ENCODE measurements at places on chromosomes 6 and 20. TPM values are rescaled to one million over a fixed set of nuclear protein-coding genes. Genes with fewer than 3 reads are reported as not detected.

The ZBTB46 gene
- 0.63 TPM for total RNA-seq

The BCLAF1 gene
- total RNA-seq, result 178 TPM

The TGIF2 gene
- 9.7 TPM for total RNA-seq

The DAAM2 gene
- not detected for total RNA-seq

The OR5V1 gene
- total RNA-seq, result not detected

The RNF114 gene
- 48.6 TPM for total RNA-seq

The RAB44 gene
- 0.09 TPM for total RNA-seq

GRCh38 chr6:128560966-128561365 lies 40.6 kb upstream of the PTPRK start:
- DNase-seq, result no peak
- H3K36me3 ChIP-seq, result no peaks in the 10 kb centered on the region
- no peak overlapping the region for H3K27ac ChIP-seq
- no peaks in the 10 kb centered on the region for H3K27me3 ChIP-seq

- peak; percentile 43 for DNase-seq
- peaks cover 90% of the 10 kb centered on the region for H3K27me3 ChIP-seq
- no peak overlapping the region for H3K4me3 ChIP-seq
- H3K27ac ChIP-seq, result no peak overlapping the region
- H3K4me1 ChIP-seq, result no peaks in the 10 kb centered on the region
- H3K36me3 ChIP-seq, result no peaks in the 10 kb centered on the region
Observed at GRCh38 chr6:39088331-39088730, 26.7 kb downstream of the SAYSD1 start.

GRCh38 chr6:136599329-136600011 lies 49.2 kb upstream of the MAP7 start:
- no peak overlapping the region for H3K4me3 ChIP-seq
- peaks cover 13% of the 10 kb centered on the region for H3K36me3 ChIP-seq
- H3K4me1 ChIP-seq, result peaks cover 4% of the 10 kb centered on the region
- no peak for DNase-seq

- H3K36me3 ChIP-seq, result no peaks in the 10 kb centered on the region
- H3K4me1 ChIP-seq, result peaks cover 11% of the 10 kb centered on the region
- H3K27me3 ChIP-seq, result no peaks in the 10 kb centered on the region
- no peak for DNase-seq
- H3K4me3 ChIP-seq, result no peak overlapping the region
Observed at GRCh38 chr6:165571721-165572132, 91.3 kb downstream of the PDE10A start.

GRCh38 chr6:41161851-41162552 lies 914 bp downstream of the TREM2 start:
- H3K27ac ChIP-seq, result no peak overlapping the region
- no peak overlapping the region for H3K4me3 ChIP-seq
- peaks cover 4% of the 10 kb centered on the region for H3K4me1 ChIP-seq
- H3K27me3 ChIP-seq, result peaks cover 12% of the 10 kb centered on the region

- H3K4me3 ChIP-seq, result no peak overlapping the region
- H3K4me1 ChIP-seq, result no peaks in the 10 kb centered on the region
- DNase-seq, result peak; percentile 88
- no peaks in the 10 kb centered on the region for H3K27me3 ChIP-seq
- no peak overlapping the region for H3K27ac ChIP-seq
- peaks cover 6% of the 10 kb centered on the region for H3K36me3 ChIP-seq
Observed at GRCh38 chr20:57435498-57436222, 44.5 kb downstream of the RBM38 start.

DNA sequence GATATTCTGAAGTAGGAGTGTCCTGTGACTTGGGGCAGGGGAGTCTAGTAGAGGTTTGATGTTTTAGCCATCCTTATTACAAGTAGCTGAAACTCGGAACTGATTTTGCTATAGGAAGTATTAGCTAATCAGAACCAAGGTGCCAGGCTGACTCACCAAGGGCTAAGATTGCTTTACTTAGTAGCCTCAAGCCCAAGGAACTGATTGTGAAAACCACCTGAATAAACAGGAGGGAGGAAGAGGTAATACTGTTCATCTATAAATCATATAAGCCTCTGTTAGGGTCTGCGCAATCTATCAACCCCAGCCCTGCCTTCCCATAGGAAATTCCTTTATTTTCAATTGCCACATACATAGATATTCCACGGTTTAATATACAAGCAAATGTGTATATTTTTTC lies 54.4 kb downstream of the GNAS start:
- no peaks in the 10 kb centered on the region for H3K27me3 ChIP-seq
- no peak overlapping the region for H3K4me3 ChIP-seq
- H3K4me1 ChIP-seq, result peaks cover 17% of the 10 kb centered on the region
- peaks cover 93% of the 10 kb centered on the region for H3K36me3 ChIP-seq
- H3K27ac ChIP-seq, result peak overlapping the region; percentile 50

GRCh38 chr6:1885576-1886011 lies 275.9 kb downstream of the FOXC1 start:
- no peaks in the 10 kb centered on the region for H3K36me3 ChIP-seq
- H3K4me1 ChIP-seq, result peaks cover 5% of the 10 kb centered on the region
- no peak overlapping the region for H3K4me3 ChIP-seq
- no peak for DNase-seq
- H3K27ac ChIP-seq, result no peak overlapping the region
- no peaks in the 10 kb centered on the region for H3K27me3 ChIP-seq

- no peaks in the 10 kb centered on the region for H3K27me3 ChIP-seq
- H3K36me3 ChIP-seq, result peaks cover 100% of the 10 kb centered on the region
- H3K4me1 ChIP-seq, result peaks cover 5% of the 10 kb centered on the region
Observed at GRCh38 chr20:47233333-47234188, 122.9 kb downstream of the ZMYND8 start.

- no peaks in the 10 kb centered on the region for H3K27me3 ChIP-seq
- no peaks in the 10 kb centered on the region for H3K4me1 ChIP-seq
- no peak overlapping the region for H3K27ac ChIP-seq
- no peak overlapping the region for H3K4me3 ChIP-seq
- H3K36me3 ChIP-seq, result peaks cover 11% of the 10 kb centered on the region
Observed at GRCh38 chr6:2960935-2961334, 10.4 kb downstream of the SERPINB6 start.

- H3K4me3 ChIP-seq, result peak overlapping the region; percentile 61
- H3K4me1 ChIP-seq, result peaks cover 40% of the 10 kb centered on the region
- peak overlapping the region; percentile 95 for H3K27ac ChIP-seq
- no peaks in the 10 kb centered on the region for H3K36me3 ChIP-seq
- H3K27me3 ChIP-seq, result no peaks in the 10 kb centered on the region
Observed at GRCh38 chr6:30877419-30878262, 6.7 kb upstream of the DDR1 start.

DNA sequence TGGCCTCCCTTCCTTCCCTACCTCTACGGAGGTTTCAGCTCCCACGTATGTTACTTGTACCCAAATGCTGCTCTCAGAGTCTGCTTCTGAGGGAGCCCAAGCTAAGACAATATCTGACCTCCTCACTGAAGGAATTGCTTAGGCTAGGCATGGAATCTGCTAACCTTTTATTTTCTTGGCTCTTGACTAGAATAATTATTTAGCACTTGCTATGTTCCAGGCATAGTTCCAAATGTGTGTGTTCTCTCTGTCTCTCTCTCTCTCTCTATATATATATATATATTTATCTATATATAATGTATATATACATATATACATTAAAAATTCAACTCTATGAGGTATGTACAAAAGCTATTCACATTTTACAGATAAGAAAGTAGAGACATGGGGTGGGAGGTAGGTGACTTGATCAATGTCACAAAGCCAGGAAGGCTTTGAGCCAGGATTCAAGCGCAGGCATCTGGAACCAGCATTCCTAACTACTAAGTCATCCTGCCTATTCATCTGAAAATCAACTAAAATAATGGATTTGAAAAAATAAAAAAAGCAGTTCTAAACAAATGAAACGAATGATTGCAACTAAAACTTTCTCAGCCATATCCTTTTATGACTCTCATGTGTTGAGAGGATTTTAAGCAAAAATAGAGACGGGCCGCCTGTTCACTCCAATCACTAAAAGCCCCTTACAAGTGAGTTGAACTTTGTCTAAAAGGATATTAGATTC lies 189.7 kb upstream of the JAG1 start:
- peak overlapping the region; percentile 54 for H3K4me3 ChIP-seq
- peak overlapping the region; percentile 91 for H3K27ac ChIP-seq
- peak; percentile 67 for DNase-seq
- H3K36me3 ChIP-seq, result no peaks in the 10 kb centered on the region
- H3K27me3 ChIP-seq, result no peaks in the 10 kb centered on the region

DNA sequence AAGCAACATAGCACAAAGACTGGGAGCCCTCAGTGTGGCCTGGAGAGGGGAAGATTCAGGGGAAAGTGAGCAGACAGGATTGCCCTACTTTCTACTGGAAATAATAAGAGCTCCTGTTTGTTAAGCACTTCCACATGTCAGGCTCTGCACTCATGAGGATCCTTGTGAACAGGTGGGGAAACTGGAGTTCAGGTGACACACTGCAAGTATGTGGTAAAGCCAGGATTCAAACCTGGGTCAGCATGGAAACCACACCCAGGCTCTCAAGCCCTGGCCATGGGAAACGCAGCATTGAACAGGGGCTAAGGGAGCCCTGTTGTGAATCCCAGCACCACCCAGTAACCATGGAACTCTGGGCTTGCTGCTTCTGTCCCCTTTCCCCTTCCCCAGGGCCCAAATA lies 42.8 kb upstream of the ID1 start:
- DNase-seq, result no peak
- no peak overlapping the region for H3K4me3 ChIP-seq

DNA sequence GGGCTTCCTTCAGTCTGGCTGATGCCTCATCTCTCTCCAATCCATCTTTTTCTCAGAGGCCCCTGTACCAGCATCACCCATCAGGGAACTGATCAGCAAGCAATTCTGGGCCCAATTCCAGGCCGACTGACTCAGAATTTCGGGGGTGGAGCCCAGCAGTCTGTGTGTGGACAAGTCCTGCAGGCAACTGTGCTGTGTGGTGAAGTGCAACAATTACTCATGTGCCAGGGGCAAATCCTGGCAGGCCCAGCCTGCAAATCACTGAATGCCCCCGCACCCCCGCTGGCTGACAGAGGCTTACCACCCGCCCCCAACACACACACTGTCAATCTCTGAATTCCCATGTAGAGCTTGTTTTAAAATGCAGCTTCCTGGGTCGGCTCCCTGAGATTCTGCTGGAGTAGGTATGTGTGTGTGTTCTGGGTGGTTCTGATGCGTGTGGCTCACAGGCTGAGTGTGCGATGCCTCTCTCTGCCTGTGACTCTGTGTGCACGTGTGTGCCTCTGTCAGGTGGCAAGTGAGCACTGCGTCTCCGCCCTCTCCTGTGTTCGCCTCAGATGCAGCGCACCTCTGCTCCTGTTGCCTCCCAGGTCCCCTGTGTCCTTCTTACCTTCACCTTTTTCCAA lies 45.4 kb downstream of the SSR1 start:
- H3K27ac ChIP-seq, result peak overlapping the region; percentile 41
- peaks cover 21% of the 10 kb centered on the region for H3K4me1 ChIP-seq
- no peaks in the 10 kb centered on the region for H3K36me3 ChIP-seq
- peak overlapping the region; percentile 60 for H3K4me3 ChIP-seq

GRCh38 chr20:35274172-35275092 lies 3.5 kb downstream of the MMP24OS start:
- H3K4me3 ChIP-seq, result no peak overlapping the region
- no peak overlapping the region for H3K27ac ChIP-seq
- no peak for DNase-seq

DNA sequence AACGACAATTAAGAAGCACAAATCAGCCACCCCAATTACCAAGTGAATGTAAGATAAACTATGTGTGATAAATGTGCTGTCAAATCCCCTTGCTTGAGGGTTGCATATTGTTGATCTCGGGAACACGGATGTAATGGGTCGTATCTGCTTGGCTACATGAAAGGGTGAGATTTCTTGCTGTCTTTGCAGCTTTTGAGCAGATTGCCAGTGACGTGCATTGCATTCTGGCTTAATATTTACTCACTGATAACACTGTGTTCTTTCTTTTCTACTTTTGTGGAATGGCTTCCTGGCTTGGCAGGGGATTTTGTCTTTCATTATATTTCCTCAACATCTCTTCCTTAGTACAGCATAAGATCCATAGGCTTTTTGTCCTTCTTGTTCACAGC lies 10.5 kb upstream of the FAM210B start:
- no peak for DNase-seq
- H3K4me3 ChIP-seq, result no peak overlapping the region
- H3K27me3 ChIP-seq, result no peaks in the 10 kb centered on the region
- H3K36me3 ChIP-seq, result no peaks in the 10 kb centered on the region
- H3K4me1 ChIP-seq, result no peaks in the 10 kb centered on the region

DNA sequence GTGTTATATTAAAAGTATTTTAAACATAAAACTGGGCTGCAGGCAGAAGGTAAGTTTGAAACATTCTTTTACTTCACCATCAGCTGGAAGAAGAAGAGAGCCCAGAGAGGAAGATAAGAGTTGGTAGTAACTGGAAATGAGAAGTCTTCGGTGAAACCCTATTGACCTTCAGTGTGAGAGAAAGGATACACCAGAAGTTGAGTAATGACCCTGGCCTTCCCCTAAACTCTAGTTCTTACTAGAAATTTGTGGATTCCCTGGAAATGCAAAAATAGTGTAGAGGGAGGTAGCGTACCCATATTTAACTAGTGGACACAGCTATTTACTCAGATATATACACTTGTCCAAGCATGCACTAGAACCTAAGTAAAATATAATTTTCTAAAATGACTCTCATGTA lies 8.0 kb upstream of the EPM2A start:
- H3K36me3 ChIP-seq, result no peaks in the 10 kb centered on the region
- H3K4me3 ChIP-seq, result no peak overlapping the region
- no peak for DNase-seq
- H3K27me3 ChIP-seq, result no peaks in the 10 kb centered on the region

- H3K27me3 ChIP-seq, result peaks cover 9% of the 10 kb centered on the region
- DNase-seq, result no peak
- no peak overlapping the region for H3K4me3 ChIP-seq
Observed at GRCh38 chr20:760751-761417, 7.4 kb downstream of the SLC52A3 start.

GRCh38 chr20:33434434-33434833 lies 9.1 kb downstream of the SNTA1 start:
- H3K4me3 ChIP-seq, result no peak overlapping the region
- H3K4me1 ChIP-seq, result no peaks in the 10 kb centered on the region
- H3K36me3 ChIP-seq, result no peaks in the 10 kb centered on the region
- no peak overlapping the region for H3K27ac ChIP-seq
- no peak for DNase-seq

DNA sequence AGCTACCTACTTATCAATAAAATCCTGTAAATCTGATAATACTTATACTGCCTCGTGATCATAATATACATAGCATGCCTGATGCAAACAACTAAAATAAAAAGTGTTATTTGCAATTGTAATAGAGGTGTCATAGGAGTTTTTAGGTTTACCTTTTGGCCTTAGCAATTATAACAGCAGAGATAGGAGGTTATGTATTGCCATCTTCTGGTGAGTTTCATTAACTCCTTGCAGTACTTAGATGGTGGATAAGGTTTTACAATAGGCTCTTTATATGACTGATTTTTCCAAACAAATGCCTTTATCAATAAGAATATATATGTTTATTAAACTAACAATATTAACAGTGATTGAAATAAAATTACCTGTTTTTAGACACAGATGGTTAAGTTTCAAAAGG lies 27.8 kb upstream of the MYCT1 start:
- peak; percentile 42 for DNase-seq
- no peak overlapping the region for H3K27ac ChIP-seq
- H3K4me1 ChIP-seq, result no peaks in the 10 kb centered on the region
- no peaks in the 10 kb centered on the region for H3K36me3 ChIP-seq

Data from MCF 10A (cell line).